Motor neuron (in vitro differentiated cells): ENCODE measurements at places on chromosomes 4 and X.

DNA sequence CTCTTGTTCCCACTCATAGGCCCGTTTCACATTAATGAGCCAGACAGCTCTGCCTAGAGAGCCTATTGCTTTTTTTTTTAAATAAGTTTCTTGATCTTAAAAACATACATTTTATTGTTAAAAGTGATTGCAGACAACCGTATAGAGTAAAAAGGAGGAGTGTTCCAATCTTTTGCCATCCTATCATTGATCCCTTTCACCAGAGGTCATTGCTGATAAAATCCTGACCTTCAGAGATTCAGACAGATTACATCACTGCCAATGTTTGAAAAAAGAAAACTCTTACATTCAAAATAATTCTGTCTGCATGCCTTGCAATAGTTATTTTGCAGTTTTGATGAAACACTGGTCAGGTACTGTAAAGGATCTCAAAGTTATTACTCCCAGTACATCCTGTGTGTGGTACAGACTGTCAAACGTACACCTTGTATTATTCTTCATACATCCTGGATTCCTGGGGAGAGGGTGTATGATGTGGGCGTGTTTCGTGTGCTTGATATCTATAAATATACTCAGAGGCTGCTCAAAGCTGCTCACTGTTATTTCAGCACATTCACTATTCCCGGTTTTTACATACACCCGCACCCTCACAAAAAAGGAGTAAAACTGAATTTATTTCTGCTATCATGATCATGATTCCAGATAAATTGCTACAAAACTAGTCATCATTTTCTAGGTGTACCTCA is 15.4 kb upstream of the KLHL2 start:
- no peak for ATAC-seq

DNA sequence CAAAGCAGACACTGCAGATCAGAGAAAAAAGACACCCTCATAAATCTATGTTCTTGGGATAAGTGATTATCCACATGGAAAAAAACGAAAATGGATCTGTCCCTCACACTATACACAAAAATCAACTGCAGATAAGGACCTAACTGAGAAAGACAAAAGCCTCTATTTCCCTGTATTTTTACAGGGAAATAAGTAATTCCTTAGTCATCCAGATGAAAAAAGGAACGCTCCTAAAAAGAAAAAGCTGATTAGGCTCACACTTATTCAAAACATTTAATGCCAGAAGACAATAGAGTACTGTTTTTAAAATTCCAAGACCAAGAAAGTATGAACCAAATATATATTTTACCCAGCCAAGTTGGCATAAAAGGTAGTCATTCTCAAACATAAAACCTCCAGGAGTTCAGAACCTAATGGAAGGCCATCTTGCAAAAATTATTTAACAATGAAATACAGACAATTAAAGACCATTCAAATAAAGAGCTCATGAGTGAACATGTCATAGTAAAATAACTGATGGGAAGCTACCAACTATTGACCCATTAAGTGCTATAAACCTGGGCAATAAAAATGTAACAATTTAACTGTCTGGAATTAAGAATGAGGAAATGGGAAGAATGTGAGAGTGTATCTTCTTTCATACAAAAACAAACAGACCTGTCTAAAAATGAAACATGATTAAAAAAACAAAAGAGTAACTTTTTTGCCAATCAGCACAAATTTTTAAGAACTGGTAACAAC is 20.4 kb downstream of the PAPSS1 start:
- ATAC-seq = no peak

GRCh38 chr4:6956434-6957147 is 47.0 kb downstream of the TBC1D14 start:
- ATAC-seq = no peak

GRCh38 chr4:79682161-79682560 is 274.1 kb upstream of the GK2 start:
- no peak for ATAC-seq

- no peak for ATAC-seq
Measured at GRCh38 chr4:123386609-123387008, 10.0 kb upstream of the SPRY1 start.

GRCh38 chrX:46554942-46555341 is 9.7 kb upstream of the ZNF674 start:
- no peak for ATAC-seq

DNA sequence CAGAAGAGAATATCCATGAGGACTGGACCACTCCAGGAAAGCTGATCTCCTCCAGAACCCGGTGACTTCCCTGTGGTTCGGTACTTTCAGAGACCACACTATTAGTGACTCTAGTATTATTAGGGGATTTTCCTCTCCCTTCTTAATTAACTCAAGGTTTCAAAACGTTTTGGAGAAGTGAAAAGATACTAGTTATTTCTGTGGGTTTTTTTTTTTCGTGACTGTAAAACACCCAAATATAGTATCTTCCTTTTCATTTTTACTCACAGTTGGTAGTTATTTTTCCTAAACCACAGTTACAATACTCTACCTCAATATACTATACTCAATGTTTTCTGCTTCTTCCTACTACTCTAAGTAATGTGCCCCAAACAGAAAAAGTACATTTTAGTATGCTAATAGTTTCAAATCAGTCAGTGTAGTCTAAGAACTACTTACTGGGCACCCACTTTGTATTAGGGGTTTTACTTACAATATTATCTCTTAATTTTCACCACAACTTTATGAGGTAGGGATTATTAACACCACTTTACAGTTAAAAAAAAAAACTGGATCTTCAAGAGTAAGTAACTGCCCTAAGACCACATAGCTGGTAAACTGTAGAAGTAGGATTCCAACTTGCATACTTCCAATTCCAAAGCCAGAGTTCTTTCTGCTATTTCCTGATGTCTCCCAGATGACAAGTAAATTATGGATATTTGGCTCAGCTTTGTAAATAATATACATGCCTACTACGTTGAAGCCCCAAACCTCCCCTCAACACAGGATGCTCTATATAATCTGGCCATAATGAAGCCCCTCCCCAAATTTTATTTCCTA is 45.0 kb downstream of the SLC9A7 start:
- no peak for ATAC-seq
